CD4-positive, alpha-beta T cell treated with Interleukin-1 beta for 1 hour (primary cell): ENCODE measurements at places on chromosomes 12 and 14.
A peak's percentile ranks its signal among the peaks of the same experiment; 100 is the strongest.

- peak; percentile 55 for DNase-seq
Observed at GRCh38 chr14:67526676-67527459, 6.2 kb upstream of the PLEKHH1 start.

DNA sequence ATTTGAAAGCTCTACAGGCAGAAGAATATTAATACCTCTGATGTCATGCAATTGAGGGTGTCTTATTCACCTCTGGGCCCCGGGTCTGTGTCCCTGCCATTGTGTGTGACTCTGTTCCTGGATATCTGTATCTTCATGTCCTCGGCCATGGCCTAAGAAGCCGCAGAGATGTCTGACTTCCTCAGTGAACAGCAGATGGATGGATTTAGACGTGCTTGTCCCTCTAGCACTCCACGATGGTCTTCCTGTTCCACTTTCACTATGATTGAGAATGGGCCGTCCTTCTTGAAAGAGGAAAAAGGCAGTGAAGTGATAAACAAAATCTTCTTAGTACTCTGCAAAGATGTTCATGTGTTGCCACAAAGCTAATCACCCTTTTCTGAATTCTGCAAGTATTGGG, 217.4 kb downstream of the SLC41A2 start:
- DNase-seq: peak; percentile 28

GRCh38 chr12:16197600-16197999, 79.9 kb downstream of the SLC15A5 start:
- no peak for DNase-seq

GRCh38 chr14:61641914-61642613, 53.2 kb upstream of the HIF1A start:
- DNase-seq: no peak

GRCh38 chr12:112741106-112741505, 50.4 kb upstream of the RPH3A start:
- DNase-seq: no peak

- no peak for DNase-seq
Observed at GRCh38 chr12:100827901-100828520, 33.4 kb downstream of the ANO4 start.

- DNase-seq: no peak
Observed at GRCh38 chr14:29085546-29085945, 319.0 kb downstream of the FOXG1 start.

GRCh38 chr12:85188619-85189018, 91.4 kb upstream of the ALX1 start:
- DNase-seq: no peak

GRCh38 chr12:75317784-75318183, 12.3 kb downstream of the CAPS2 start:
- no peak for DNase-seq

DNA sequence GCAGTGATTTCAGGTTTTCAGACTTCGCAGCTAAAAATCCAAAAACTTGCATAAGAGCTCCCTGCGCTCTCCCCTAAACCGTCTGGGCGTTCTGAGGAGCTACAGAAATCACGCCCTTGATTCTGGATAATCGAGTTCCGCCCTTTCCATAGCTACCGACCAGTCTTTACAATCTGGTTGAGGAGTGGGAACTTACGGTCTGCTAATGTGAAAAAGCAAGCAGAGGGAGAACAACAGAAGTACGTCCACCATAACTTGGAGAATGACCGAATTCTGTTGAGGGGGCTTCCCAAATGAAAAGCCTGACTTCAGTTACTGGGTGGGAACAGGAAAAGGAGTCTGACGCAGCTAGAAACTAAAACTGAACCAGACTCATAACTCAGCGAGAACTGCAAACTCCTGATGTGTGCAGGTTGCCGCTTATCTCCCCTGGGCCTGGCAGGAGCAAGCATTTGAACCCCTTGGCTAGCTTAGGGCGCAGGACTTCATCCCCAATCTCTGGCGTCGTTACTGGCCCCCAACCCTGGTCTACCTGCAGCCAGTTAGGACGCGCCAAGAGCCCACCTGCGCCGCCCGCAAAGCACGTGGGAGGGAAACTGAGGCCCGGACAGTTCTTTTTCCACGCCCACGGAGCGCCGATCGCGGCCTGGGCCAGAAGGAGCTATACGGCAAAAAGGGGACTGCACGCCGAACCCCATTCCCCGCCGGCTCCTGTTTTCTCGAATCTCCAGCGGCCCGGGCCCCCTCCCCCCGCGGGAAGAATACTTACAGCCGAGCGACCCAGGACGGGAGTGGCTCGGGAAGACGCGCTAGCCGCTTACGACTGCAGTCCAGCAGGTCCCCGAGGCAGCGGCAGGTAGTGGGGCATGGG, 838 bp downstream of the LRIG3 start:
- no peak for DNase-seq

- peak; percentile 36 for DNase-seq
Observed at GRCh38 chr12:5003025-5003666, 40.5 kb upstream of the KCNA5 start.

GRCh38 chr12:63826006-63826585, 18.4 kb upstream of the SRGAP1 start:
- no peak for DNase-seq

- DNase-seq: no peak
Observed at GRCh38 chr12:104439137-104439536, 17.6 kb upstream of the CHST11 start.

- peak; percentile 74 for DNase-seq
Observed at GRCh38 chr14:89618811-89619551, 201.9 kb upstream of the FOXN3 start.

DNA sequence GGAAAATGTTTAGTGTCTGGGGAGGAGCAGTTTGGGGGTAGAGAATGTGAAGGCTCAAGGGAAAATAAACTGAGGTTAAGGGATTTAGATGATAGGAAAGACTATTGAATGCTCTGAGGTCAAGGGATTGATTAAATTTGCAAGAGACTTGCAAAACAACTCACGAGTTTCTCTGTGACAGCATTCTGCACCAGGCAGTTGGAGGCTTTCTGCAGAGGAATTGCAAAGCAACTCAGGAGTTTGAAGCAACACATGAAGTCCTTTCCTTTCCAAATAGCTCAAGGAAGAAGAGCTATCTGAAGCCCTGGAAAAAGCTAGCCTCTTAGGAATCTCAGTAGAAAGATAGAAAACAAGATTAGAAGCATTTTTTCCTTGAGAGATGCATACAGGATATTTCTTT, 23.9 kb downstream of the SLC7A8 start:
- DNase-seq: no peak

- no peak for DNase-seq
Observed at GRCh38 chr12:19620222-19620621, 180.9 kb downstream of the AEBP2 start.

DNA sequence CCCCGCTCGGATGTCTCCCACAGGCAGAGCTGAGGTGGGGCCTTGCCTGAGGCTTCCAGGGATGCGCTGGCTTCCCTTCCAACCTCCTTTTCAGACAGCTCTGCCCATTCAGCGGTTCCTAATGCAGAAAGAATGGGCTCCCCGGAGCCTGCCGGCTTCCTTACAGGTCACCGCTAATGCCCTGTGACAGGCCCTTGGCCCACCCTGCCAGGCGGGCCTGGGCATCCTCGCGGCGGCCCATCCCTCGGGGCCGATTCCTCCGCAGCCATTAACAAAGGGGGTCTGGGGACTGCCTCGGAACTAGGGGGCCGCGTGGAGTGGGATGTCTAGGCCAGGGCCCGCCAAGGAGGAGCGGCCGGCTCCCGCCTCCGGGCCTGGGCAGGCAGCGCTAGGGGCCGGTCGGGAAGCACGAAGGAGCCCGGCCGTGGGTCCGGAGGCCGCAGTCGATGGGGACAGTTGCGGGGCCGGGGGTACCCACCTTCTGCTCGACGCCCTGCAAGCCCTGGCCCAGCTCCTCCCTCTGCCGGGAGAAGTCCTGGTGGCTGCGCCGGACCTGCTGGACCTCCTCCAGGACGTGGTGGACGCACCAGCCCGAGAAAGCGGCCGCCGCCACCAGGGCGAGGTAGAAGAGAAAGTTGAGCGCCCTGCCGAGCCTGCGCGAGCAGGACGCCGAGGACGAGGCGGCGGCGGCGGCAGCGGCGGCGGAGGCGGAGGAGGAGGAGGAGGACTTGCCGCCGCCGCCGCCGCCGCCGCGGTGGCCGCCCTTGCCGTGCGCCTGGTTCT, 738 bp downstream of the CKAP4 start:
- peak; percentile 58 for DNase-seq

- peak; percentile 27 for DNase-seq
Observed at GRCh38 chr12:71938728-71939385, at the start of gene TPH2. Gene TPH2, plus strand, starts transcription at chr12:71938845. Its CDS starts 142 bp downstream, at chr12:71938987.

GRCh38 chr12:19451196-19451595, 11.9 kb downstream of the AEBP2 start:
- DNase-seq: no peak

DNA sequence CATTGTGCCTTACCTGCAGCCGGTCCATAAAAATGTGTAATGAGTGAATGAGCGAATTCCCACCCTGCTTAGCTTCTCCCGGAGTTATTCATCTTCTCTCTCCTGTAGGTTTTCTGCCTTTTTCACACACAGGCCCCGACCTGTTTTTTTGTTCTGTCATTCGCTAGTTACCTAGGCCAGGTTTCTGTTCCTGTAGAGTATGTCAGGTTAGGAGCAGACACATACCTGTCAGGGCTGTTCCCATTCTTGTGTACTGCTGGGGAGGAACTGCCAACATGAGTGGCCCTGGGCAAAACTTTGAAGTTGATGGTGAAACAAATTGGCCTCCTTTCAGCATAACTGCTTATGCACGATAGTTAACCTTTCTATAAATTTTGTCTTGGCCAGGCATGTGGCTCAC, 140.1 kb downstream of the SYNE2 start:
- no peak for DNase-seq

- DNase-seq: no peak
Observed at GRCh38 chr14:101231828-101232227, 328.3 kb upstream of the RTL1 start.

DNA sequence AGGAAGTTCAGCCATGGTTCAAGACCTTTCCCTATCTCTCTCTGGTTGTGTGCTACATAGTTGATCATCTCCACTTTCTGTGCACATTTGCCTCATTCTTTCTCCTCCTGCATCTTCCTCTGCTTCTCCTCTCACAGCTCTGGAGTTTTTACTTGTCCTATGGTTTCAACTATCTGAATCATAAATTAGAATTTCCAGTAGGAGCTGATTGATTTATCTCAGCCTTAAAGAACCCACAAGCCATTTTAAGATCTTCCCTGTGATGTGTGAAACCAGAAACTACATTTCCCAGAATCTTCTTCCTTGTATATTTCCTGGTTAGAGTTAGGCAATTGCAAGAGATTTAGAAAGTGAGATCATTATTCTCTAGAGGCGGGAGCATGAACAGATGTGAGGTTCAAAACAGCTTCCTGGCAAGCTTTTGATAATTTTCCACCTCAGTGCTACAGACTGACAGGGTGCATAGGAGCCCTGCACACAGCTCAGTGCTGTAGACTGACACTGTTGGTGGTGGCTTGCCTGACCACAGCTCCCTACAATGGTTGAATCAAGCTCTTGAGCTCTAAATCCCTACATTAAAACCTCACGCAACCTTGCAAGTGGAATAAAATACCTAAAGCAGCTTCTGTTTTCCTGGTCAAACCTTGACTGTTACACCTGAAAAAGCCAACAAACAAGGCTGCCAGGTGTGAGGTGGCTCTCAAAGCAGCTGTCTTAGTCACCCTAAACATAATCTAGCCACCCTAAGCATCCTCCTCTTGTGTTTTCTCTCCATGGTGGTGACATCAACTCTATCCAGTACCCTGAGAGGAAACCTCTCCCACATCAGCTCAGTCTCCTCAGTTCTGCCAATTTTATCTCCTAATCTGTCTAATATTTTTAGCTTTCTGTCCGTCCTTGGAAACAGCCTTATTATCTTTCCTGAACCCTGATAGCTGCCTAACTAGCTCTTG, 21.5 kb upstream of the IFNG start:
- peak; percentile 24 for DNase-seq

DNA sequence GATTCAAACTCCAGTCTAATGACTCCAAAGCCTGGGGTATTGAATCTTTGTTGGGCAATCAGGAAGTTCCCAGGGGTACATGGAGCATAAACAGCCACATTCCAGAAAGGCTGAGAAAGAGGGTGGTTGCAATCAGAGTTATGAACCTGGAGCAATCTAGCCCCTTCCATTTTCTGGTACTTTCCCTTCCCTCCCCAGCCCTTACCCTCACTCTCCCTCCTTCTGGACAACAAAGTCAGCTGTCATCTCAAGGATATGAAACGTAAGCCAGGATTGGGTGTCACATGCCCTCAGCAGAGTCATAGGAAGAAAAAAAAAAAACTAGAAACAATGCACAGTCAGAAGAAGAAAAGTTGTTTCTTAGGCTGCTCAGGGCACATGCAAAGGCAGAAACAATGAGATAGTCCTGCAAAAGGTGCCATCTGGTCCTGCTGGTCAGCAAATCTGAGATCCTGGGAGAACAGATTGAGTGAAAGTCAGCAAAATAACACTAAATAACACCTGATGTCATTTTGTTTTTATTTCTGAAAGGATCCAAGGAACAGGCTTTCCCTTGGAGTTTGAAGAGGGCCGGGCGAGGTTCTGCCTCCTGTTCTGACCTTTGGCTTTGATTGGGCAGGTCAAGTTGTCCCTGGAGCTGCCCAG, 27.1 kb downstream of the TMEM229B start:
- DNase-seq: no peak

GRCh38 chr12:41724216-41724615, 420.5 kb downstream of the GXYLT1 start:
- DNase-seq: no peak

DNA sequence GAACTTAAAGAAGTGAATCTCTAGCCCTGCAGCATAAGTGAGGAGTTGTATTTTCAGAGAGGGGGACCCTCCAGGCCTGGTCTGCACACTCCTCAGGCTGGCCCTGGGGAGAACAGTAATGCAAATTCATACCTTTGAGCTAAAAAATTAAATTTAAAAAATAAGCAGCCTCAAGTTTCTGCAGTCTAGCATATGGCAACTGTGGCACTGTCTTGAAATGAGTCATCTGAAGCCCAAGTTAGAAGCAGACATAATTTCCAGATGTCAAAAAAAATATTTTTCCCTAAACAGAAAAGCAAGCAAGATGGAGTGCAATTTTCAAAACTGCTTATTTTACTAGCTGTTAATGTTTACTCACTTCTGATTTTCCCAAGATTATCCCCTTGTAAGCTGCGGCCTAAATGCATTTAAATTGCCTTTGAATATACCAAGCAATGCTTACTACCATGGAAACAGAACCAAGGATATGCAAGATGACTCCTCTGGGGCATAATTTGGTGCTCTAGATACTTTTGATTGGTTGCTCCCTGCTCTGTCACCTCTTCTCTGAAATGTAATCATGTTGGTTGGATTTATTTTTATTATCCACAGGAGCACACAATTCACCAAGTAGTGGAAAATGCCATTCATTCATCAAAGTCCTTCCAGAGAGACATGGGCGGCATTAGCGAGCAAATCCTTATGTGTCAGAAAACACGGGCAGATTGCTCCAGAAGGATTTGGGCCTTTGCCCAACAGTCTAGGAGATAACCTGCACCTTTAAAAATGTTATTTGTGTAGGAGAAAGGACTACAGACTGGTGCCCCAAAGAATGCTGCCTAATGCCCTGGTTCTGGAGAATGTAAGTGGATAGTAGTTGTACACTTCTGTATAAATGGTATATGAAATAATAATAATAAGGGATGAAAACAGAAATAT, 25.0 kb upstream of the DHRS7 start:
- DNase-seq: no peak

GRCh38 chr14:93045211-93045674, 70.5 kb downstream of the ITPK1 start:
- no peak for DNase-seq

GRCh38 chr14:51636109-51636508, 15.6 kb upstream of the FRMD6 start:
- DNase-seq: no peak
